T-helper 9 cell (primary cell): ENCODE measurements at places on chromosomes 2 and 18.

DNA sequence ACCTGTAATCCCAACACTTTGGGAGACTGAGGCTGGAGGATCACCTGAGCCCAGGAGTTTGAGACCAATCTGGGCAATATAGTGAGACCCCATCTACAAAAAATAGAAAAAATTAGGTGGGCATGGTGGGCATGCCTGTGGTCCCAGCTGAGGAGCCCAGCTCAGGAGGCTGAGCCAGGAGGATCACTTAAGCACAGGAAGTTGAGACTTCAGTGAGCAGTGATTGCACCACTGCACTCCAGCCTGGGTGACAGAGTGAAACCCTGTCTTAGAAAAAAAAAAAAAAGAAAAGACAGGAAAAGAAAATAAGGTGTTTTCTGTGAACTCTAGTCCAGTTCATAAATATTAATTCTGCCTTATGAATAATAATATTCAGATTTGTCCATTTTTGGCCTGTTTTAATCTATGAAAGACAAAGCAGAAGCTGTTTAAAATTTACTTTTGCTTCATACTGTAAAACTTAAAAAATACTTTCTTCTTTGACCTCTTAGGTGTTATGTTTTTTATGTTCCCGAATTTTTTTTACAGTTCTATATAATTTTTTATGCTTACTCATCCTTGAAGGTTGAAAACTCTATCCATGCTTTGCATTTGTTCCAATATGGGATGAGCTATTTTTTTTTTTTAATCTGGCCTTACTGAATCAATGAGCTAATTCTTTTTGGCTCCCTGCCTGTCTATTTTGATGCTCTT, 8.4 kb upstream of the ANXA4 start:
- DNase-seq, result no peak

GRCh38 chr2:42930025-42930581, 137.7 kb upstream of the HAAO start:
- no peak for DNase-seq

DNA sequence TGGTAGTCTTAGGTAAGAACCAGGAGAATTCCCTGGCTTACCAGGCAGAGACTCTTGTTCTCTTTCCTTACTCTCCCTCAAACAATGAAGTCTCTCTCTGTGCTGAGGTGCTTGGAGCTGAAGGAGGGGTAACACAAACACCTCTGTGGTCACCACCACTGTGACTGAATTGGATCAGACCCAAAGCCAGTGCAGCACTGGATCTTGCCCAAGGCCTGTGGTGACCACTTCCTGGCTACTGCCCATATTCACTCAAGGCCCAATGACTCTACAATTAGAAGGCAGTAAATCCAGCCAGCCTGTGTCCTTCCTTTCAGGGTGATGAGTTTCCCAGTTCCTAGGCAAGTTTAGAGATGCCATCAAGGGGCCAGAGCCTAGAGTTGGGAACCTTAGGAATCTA, 706.8 kb downstream of the SLC4A3 start:
- DNase-seq, result no peak

DNA sequence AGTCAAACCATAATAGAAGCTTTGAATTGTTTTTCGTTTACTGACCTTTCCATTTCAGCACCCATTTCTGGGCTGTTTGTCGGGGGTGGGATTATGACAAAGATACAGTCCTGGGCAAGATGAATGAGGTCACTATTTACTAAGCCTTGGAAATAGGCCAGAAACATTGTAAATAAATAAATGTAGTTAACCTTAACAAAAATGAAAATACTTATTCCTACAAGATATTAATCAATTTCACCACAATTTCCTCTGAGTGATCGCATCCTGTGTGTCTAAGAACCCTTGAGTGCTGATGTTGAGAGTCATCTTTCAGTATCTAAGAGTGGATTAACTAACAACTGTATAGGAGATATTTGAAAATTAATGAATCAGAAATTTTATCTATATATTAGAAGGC, 14.0 kb downstream of the ITGA4 start:
- DNase-seq, result no peak

DNA sequence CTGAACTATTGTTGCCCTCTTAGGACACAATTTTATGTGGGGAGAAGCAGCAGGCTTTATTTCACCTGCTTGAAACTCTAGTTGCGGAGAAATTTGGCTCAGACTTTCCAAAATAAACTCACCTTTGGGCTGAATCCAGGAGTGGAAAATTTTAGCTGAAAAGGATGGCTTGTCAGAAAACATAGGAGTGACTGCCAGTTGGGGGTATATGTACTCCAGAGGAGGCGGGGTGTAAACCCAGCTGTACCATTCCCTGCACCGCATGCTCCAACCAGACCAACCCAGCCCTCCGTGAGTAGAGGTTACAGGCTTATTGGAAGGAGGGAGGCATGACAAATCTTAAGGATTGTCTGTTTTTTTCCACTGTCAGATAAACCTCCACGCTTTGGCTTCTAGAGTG, 53.8 kb downstream of the PRKCE start:
- DNase-seq, result no peak

DNA sequence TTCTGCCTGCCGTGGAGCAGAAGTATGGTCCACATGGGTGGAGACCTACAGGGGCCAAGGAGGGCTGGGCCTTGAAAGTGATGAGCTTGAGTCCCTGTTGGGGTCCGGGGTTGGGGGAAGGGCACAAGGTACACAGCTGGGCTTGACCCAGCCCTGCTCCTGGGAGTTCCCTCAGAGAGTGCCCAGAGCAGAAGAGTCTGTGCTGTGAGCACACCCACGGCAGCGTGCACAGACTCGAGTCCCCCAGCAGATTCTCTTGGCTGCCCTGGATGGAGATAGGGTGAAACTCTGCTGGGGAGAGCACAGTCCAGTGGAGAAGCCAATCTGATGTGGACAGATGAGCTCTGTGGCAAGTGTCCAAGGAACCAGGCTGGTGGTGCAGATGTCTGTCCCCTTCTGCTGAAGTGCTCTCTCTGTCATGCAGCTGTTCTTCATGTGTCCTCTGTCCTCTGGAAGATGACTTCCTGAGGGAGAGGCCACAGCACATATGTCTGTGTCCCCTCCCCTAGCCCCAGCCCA, 27.5 kb downstream of the INPP4A start:
- DNase-seq, result no peak

GRCh38 chr2:205484215-205484614, 198.1 kb upstream of the NRP2 start:
- no peak for DNase-seq

- DNase-seq, result no peak
These were observed 51.0 kb upstream of the RAB27B start for GRCh38 chr18:54777118-54777791.

DNA sequence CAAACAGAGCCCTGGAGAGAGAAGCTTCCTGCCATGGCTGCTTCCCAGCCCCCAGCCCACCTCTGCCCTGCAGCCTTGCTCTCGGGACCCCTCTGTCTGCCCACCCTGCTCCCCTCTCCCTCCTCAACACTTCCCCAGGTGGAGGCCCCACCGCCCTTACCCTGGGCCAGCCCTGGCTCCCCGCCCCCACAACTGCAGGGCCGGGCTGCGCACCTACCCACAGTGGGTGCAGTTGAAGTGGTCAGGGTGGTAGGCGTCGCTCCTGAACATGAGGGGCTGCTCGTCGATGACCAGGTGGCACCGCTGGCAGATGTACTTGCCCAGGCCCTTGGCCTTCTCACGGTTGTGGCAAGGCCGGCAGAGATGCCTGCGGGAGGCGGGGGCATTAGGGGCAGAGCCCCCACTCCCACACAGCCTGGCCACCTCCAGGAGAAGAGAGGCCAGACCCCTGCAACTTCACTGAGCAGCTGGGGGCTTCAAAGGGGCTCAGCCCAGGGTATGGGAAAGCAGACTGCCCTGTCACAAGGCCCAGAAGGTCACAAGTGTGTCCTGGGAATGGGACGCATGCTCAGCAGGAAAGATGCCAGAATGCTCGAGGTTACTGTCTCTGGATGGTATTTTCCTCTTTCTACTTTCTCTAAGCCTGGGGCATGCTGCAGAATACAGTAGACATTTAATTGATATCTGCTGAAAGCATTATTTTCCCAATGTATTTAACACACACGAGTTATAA, 3.1 kb upstream of the GPR17 start:
- no peak for DNase-seq

- DNase-seq, result no peak
These were observed 1.0 kb downstream of the DNPEP start for GRCh38 chr2:219386532-219387280.

- DNase-seq, result no peak
These were observed 63.8 kb downstream of the ARL6IP6 start for GRCh38 chr2:152782171-152782570.

GRCh38 chr18:29361843-29362242, 1184.9 kb upstream of the CDH2 start:
- no peak for DNase-seq

- no peak for DNase-seq
These were observed 31.9 kb upstream of the SLC35G4 start for GRCh38 chr18:11577271-11578112.

GRCh38 chr2:125566422-125566821, 1089.5 kb upstream of the GYPC start:
- DNase-seq, result no peak
